Ecto neural progenitor cell (in vitro differentiated cells): ENCODE measurements at places on chromosomes 11 and 22.

DNA sequence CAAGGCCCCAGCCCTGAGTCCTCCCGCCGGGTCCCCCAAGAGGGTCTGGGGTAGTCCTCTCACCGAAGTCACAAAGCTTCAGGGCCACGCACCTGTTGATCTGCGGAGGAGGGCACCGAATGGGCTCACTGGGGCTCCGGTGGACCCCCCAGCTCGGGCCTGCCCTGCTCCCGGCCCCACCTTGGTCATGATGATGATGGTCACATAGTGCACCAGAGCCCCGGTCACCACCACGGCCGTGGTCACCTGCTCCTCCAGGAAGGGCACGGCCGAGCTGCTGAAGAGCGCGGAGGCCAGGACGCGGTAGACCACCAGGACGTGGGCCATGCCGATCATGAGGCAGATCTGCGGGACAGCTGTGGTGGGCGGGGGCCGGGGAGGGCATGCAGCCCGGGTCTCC is 13.5 kb upstream of the SIGIRR start:
- no peak for DNase-seq

GRCh38 chr11:18715476-18715875 is 10.5 kb downstream of the IGSF22 start:
- no peak for DNase-seq

GRCh38 chr11:119515771-119516400 is 92.9 kb upstream of the THY1 start:
- no peak for DNase-seq

- no peak for DNase-seq
These were observed 32.5 kb downstream of the MICAL2 start for GRCh38 chr11:12142909-12143308.

DNA sequence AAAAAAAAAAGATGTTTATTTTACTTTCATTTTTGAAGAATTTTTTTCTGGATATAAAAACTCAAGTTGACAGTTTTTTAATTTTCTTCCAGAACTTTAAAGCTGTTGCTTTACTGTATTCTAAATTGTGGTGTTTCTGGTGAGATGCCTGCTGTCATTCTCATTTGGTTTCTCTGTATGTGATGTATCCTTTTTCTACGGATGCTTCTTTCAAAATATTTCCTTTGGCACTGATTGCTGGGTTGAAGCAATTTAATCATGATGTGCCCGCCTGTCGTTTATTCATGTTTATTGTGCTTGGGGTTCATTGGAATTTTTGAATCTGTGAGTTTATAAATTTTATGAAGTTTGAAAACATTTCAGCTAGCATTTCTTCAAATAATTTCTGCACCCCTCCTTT is 29.4 kb upstream of the CTSD start:
- DNase-seq, result no peak

DNA sequence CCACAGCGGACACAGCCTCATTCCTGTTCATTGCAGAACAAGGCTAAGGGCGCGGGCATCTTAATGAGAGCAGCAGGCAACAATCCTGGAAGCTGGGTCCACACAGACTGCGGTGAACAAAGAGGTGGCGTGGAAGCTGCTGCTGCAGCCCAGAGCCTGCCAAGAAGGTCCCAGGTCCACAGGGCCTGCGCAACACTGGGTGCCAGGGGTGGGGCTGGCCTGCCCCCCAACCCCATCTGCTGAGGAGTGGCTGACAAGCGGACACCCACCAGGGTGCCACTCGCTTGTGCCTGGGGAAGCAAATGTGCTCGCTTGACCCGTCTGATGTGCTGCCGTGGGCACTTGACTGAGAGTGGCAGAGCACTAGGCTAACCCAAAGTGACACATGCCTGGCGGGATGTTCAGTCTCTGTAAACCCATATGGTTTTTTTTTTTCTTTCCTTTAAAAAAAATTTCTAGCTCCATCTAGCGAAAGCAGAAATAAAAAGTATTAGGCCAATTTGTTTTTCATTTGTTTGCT is 83.2 kb upstream of the PITPNB start:
- no peak for DNase-seq

DNA sequence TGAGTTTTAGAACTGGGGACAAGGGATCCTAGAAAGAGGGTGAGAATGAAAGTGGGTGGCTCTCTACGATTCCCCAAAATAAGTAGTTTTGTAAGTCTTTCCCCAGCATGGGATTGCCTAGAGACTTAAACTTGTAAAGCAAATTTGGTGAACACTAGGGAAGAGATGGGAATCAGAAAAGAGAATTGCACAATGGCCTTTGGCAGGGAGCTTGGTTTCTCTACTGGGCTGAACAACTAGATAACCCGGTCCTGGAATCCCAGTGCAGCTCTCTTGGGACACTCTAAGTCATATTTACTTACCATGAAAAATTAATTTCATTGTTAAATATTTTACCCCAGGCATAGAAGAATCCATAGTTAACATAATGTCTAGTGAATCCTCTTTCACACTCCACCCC is 16.5 kb upstream of the USP18 start:
- DNase-seq, result no peak

DNA sequence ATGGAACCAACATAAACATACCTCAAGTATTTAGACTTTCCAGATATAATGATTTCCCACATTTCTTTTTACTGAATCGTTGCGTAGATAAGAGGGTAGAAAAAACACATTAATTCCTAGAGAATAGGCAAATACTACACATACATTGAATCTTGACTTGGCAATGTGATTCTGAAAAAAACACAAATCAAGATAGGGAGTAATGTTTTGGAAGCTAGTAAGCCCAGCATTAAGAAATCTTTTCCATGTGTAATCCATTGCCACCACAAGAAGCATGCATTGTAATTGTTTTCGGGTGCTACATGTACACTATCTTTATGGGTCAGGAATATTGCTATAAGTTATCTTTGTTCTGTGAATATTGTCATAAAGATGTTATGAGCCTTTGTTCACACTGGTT is 269.8 kb upstream of the PDGFD start:
- DNase-seq, result no peak

DNA sequence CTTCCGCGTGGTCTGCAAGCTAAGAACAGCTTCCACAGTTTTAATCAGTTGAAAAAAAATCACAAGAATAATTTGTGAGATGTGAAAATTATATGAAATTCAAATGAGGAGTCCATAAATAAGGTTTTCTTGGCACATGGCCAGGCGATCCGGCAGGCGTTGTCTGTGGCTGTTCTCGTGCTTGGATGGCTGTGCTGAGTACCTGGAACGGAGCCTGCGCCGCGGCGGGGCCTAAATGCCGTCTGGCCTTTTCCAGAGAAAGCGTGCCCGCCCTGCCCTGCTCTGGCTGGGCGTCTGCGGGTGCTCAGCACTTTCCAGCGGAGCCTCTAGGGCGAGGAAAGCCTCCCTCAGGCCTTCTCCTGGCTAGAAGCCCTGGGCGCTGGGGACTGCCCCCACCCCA is 41.8 kb downstream of the OSBPL5 start:
- no peak for DNase-seq

GRCh38 chr11:86805873-86806310 is 5.5 kb downstream of the PRSS23 start:
- DNase-seq, result no peak

GRCh38 chr22:32682990-32683389 is 118.5 kb upstream of the TIMP3 start:
- DNase-seq, result no peak

GRCh38 chr11:26350002-26350401 is 18.1 kb downstream of the ANO3 start:
- DNase-seq, result no peak

- no peak for DNase-seq
These were observed 47.8 kb downstream of the ARHGAP42 start for GRCh38 chr11:100734743-100735527.

GRCh38 chr11:131370090-131370751 is at the start of gene NTM:
NTM (plus strand) TSS chr11:131370615.
- peak; percentile 68 for DNase-seq

DNA sequence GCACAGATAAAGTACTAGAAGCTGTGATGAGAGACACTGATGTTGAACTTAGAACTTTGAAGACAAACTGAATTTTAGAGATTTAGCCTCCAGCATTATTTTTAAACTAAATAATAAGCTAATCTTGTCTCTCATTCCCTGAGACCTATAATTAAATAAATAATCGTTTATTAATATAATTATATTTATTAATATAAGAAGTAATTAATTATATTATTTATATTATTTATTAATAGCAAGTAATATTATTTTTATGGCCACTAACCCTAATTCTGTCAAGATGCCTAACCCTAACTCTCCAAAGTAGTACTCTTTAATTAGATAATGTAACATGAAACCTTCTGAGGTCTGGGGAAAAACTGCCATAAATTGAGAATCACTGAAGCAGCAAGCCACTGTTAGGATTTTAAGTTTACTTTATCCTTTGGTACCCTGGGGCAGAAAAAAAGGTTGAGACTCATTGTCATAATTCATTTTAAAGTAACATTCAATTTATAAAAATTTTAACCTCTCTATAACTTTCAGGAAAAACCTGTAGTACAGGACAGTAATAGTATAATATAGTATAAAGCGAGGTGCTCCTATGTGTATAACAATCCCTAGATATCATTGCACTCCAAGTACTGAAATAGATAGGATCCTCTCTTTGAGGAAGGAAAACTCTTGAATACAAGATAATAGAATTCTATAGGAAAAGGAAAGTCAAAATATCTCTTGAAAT is 85.4 kb downstream of the TTC28 start:
- no peak for DNase-seq

GRCh38 chr11:12792590-12792989 is 118.4 kb downstream of the TEAD1 start:
- DNase-seq, result no peak

DNA sequence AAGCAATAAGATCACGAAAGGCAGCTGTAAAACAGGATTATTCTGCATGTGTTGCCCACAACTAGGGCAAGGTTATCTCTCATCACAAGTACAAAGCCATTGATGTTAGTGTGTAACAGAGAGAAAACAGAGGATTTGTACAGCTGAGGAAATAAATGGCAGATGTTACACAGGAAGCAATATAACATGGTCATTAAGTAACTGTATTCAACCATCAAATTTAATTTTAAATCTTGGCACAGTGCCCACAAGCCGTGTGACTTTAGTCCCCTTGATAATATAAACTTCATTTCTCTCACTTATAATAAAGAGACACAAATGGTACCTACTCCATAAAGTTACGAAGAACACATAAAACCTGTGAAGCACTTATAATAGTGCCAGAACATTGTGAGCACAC is 17.3 kb downstream of the OR51E2 start:
- no peak for DNase-seq

GRCh38 chr11:130874396-130874795 is 41.9 kb downstream of the SNX19 start:
- no peak for DNase-seq

DNA sequence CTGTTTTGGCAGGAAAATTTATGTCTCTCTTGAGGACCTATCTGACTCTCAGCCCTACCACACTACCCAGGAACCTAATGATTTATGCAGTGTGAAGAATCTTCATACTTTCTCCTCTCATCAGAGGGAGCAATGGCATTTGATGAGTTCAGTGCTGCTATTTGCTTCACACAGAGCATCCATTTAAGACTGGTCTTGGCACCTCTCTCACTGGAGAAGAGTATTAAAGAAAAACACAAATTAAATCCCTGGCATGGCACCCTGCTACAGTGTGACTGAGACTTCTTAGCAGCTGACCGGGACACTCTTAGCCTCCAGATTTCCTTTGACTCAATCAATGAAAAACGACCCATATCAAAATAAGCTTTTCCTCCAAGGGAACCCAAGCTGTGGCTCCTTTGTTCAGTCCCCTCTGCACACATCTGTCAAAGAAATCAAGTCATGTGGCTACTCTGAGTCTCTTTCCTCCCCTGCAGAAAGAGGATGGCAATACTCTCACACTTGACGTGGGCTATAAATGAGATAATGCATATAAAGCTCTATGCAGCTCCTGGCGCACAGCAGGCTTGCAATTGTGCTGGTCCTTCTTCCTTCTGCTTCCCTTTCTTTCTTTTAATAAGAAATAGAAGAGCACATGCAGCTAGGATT is 186.1 kb upstream of the E2F8 start:
- DNase-seq, result peak; percentile 30

GRCh38 chr11:7564803-7565202 is 51.0 kb downstream of the PPFIBP2 start:
- DNase-seq, result no peak

DNA sequence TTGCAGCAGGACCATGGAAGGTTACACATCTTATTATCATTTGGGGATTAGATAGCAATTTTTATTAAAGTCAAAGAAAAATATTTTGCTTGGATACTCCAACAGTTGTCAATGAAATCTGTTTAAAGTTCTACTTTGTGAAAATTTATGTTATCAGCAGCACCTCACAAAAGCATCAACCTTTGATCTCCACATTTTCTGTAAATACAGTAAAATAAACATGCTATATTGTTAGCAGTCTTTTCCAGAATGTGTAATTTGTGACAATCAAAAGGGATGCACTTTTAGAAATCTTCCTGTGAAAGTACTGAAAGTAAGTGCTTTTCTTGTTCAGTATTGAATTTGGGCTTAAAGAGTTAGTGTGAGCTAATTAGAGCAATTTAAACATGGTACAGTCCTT is 4.1 kb downstream of the SLC22A25 start:
- no peak for DNase-seq

GRCh38 chr22:20571531-20572007 is 64.2 kb downstream of the MED15 start:
- no peak for DNase-seq

DNA sequence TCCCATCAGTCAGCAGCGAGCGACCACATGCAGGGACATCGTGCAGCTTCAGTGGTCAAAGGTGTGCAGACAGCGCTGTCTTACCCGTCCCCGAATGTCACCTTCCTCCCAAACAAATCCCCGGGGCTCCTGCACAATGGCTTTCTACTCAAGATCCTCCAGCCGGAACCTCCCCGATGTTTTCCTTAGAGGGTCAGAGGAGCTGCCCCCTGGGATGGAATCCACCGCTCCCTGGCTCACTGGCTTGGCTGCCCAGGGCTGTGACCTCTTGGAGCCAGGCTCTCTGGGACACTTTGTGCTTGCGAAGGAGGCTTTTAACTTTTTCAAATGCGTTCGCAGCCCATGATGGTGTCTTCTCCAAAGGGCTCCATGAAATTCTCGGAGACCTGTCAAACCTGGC is 17.3 kb upstream of the FGF19 start:
- DNase-seq, result no peak

GRCh38 chr11:120064341-120064740 is 73.6 kb downstream of the TRIM29 start:
- peak; percentile 32 for DNase-seq

- DNase-seq, result no peak
These were observed 13.1 kb upstream of the UCP2 start for GRCh38 chr11:73995731-73996130.

DNA sequence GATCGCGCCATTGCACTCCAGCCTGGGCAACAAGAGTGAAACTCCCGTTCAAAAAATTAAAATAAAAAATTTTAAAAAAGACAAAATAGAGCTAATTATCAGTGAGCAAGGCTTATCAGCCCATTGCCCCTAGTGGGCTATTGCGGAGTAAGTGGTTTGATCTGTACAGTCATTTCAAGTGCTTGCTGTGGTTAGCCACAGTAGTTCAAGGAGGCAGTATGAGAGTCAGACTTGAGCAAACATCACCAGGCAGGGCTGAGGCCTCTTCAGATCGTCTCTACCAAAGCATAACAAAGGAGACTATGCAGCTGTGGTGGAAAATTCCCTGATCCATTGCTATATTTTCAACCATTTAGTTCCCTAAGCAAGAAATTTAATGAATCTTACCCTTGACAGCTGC is 4.3 kb upstream of the SBF2 start:
- no peak for DNase-seq
